ENCODE measurements at places on chromosomes 7 and 10.

DNA sequence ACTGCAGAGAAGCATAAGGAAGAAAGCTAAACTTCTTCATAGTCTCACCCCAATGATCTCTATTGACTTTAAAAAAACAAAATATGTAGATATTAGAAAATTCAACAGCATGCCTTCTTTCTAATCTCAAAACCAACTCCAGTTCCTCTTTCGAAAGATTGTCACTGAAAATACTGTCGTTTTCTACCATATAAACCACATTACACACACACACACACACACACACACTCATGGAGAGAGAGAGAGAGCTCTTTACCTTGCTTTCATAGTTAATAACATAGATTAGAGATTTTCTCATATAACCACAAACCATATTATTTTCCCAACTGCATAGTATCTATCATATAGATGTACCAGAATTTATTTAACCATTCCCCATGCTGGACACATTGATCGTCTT, 296.2 kb upstream of the MGMT start:
- no peak for DNase-seq

- no peak for DNase-seq
Observed at GRCh38 chr7:125046767-125047166, 117.1 kb upstream of the POT1 start.

DNA sequence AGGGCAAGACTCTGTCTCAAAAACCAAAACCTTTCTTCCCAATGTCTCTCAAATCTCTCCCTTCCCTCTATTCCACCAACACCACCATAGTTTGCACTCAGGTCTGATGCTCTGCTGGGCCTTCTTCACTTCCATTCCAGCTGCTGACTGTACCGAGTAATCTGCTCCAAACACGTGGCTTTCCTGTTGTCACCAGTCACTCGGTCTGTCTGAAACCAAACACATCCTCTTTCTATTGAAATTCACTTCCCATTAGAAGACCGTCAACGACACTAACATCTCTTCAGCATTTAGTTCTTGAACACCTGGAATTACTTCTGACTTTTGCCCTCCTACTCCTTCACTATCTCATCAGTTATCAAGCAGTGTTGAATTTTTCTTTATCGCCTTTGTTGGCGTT, 4.7 kb upstream of the NRF1 start:
- peak; percentile 59 for DNase-seq

DNA sequence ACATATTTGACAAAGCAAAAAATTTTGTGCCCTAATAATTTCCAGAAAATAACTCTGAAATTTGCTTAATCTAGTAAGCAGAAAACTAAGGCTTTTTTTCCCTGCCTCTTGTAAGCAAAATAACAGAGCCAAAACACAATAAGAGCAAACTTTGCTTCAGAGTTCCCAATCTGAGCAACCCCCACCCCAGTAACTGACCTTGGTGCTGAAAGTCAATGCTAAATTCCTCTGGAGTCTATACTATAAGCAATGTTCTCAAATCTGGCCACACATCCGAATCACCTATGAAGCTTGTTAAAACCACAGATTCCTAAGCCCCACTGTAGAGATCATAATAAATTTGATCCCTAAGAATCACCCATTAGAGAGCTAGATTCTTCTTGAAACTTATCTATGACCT, 150.5 kb downstream of the ELAPOR2 start:
- no peak for DNase-seq

- no peak for DNase-seq
Observed at GRCh38 chr10:7000061-7000460, 410.8 kb downstream of the SFMBT2 start.

GRCh38 chr7:104328296-104328969, at the start of gene LHFPL3:
Gene LHFPL3, plus strand, starts transcription at chr7:104328603.
- no peak for DNase-seq

DNA sequence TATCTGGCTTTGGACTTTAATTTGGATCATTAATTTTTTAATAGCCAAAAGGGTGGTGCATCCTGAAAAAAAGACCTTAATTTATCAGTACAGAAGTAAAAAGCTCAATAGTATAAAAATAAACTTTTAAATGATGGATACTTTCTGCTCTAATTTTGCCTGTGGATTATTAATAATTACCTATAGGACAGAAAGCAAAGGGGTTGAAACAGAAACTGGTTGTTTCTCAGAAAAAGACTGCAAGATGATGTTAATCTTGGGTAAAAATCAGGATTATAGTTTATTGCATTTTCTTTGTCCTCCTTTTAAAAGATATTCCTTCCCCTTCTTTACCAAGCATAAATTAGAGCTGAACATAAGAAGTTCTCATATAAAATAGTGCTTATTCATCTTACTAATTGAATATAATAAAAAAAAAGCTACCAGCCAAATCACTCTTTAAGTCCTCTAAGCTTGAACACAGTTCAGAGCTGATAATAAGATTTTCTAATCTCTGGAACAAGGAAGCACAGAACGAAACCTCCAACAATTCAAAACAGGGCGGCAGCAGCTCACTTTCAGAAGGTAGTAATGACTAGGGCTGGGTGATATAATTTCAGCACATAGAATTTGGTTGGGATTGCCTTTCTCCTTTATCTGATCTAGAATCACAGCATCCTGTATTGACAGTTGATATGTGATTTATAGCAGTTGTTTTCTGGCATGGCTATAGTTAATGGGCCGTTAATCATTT, 8.1 kb upstream of the GPR85 start:
- DNase-seq = no peak

- no peak for DNase-seq
Observed at GRCh38 chr10:50331486-50331885, 80.2 kb upstream of the ASAH2 start.

GRCh38 chr10:85863301-85864172, 503.1 kb downstream of the GRID1 start:
- DNase-seq = no peak

GRCh38 chr7:121537031-121537430, 140.9 kb upstream of the FAM3C start:
- DNase-seq = no peak

DNA sequence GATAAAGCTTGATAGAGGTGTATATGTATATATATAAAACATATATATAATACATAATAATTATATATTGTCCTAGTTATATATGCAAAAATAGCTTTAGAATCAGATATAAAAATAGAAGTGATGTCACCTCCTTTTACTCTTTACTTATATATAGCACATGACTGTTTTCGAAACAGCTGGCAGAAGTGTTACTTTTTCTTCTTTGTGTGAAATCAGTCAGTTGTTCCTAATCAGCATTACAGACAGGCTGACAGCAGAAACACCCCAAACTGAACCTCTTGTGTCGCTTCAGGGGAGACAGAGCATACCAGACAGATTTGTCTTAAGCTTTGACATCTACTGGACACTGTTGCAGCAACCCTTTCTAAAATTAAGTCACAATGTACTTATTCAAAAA, 684.9 kb upstream of the CELF2 start:
- no peak for DNase-seq

DNA sequence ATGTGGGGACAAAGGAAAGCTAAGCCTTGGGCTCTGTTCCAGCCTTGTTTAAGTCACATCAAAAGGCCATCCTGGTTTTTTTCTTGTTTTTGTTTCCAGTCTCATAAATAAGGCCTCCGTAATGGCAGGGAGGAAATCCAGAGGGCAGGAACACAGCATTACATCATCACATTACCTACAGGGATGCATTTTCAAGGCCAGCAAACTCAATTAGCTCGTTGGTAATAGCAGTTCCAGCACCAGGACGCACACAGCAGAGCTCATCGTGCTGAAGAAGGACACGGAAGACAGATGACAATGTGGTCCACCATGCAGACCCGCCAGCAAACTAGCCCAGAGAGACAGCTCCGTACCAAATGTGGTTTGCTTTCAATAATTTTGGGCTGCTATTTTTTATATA, 1209.2 kb downstream of the TYW1 start:
- no peak for DNase-seq

DNA sequence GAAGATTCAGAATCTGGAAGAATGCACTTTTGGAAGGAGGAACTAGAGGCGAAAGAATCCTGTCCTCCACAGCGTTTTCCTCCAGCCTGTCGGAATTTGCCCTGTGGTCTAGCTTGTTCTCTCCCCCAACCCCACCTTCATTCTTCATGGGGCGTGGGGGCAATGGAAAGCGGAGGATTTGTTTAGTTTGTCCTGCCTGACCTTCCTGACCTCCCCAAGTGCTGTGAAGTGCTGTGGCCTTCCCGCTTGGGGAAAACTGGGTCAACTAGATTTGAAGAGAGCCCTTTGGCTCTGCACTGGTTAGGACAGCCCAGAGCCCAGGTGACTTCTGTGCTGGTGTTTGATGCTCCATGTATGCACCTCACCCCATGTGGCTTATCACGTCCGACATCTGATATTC, 49.1 kb downstream of the GATA3 start:
- DNase-seq = no peak

GRCh38 chr10:100744987-100745881, at the start of gene PAX2:
Gene PAX2, plus strand, starts transcription at chr10:100745582. Its CDS starts 679 bp downstream, at chr10:100746261.
- no peak for DNase-seq

DNA sequence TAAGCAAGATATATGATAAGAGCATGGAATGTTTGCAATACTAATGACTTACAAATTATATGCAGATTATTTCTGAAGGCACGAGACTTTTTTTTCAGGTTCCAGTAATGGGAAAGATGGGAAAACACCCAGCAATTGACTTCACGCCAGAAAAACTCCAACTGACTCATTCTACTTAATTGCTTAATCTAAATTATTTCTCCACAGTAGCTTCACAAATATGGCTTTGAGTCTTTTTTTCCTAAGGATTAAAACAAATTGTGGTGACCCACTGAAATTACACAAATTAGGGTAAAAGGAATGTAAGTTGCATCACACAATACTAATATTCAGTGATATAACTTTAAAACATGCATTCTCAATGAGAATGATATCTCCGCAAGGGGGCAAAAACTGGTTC, 138.7 kb downstream of the GNAI1 start:
- no peak for DNase-seq

DNA sequence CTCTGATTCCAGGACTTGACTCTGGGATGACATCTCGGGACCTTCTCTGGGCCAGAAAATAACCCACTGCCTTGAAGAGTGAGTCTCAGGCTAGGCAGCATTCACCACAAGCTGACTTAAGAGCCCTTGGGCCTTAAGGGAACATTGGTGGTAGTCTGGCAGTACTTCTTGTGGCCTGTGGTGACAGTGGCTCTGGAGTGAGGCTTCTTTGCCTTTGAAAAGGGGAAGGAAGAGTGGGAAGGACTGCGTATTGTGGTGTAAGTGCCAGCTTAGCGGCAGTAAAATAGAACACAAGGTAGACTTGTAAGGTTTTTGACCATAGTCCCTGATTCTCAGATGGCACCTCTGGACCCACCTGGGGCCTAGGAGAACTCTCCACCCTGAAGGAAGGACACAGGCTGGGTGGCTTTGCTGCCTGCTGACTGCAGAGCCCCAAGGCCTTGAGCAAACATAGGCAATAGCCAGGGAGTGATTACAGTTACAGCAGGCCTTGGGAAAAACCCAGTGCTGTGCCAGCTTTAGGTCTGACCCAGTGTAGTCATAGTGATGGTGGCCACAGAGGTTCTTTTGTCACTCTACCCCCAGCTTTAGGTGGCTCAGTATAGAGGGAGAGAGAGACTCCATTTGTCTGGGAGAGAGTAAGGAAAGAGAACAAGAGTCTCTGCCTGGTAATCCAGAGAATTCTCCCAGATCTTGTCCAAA, 483.9 kb downstream of the SH2D4B start:
- no peak for DNase-seq

- DNase-seq = no peak
Observed at GRCh38 chr7:4202954-4203353, 479.1 kb upstream of the FOXK1 start.

GRCh38 chr7:155458878-155459699, 1.2 kb downstream of the EN2 start:
- DNase-seq = no peak

DNA sequence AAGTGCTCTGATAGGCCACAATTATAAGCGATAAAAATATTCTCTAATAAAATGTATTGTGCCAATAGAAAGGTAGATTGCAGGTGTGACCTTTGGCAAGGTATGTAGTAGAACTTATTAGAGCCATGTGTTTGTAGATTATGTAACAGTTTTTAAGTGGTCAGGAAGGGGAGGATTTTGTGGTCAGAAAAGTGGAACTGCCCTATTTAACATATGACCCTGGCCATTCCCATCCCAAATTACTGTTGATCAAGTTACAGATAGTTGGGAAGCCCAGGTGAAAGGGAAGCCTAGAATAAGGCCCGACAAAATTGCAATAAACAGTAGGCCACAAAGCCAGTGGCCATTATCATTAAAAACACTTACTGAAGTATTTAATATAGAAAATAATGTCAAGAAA, 89.2 kb downstream of the SPAG6 start:
- DNase-seq = no peak

Measured in NAMALWA (cell line).